ENCODE measurements at places on chromosomes 7 and 10. TPM values are rescaled to one million over a fixed set of nuclear protein-coding genes. Genes with fewer than 3 reads are reported as not detected.

DNA sequence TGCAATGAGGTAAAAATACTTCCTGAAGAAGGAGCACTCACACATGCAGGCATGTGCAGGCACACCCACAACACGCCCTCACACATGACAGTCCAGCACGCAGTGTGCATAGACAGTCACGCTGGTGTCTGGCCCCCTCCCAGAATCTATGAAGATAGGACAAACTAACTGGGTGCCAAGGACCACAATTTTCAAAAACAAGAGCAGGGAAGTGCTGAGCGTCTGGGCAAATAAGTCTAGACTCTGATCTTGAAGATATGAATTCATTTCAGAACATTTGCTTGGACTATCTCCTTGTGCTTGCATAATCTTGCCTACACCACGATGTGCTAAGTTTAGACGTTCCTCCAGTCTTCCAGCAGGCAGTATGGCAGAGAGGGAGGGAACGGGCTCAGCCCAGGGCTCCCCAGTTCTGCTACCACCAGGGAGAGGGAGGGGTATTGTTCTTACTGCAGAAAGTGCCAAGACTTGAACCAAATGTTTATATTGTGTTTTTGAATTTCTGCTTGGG, 276.5 kb upstream of the KLF6 start:
- DNase-seq: no peak

CRPPA gene
- 0.66 TPM for total RNA-seq

- no peak for DNase-seq
Observed at GRCh38 chr7:24702755-24703154, 54.5 kb downstream of the GSDME start.

GRCh38 chr7:45420843-45421495, 153.2 kb upstream of the ADCY1 start:
- no peak for DNase-seq

DNA sequence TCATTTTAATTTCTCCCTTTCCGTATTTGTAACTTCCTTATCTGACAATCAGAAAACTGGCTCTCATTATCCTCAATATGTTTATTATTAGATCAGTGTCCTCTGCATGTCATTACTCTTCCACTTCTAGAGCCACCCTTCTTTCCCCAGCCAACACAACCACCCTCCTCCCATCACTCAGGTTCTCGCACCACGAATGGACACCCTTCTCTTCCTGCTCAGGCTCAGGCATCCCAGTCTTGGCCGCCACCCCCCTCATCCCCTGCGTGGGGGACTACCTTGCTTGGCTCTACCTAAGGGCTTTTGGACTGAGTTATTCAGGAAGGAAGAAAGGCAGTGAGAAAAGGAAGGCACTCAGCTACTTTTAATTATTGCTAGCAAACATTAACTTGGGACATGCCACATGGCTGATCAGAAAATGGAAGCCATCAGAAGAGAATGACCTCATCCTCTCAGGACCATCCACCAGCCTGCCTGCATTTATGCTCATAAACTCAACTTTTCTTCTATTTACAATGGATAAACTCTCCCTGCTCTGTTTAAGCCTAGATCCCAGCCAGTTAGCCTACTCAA, 199.9 kb upstream of the PLXNA4 start:
- DNase-seq: no peak

- no peak for DNase-seq
Observed at GRCh38 chr7:66281678-66282590, 76.8 kb downstream of the TPST1 start.

DNA sequence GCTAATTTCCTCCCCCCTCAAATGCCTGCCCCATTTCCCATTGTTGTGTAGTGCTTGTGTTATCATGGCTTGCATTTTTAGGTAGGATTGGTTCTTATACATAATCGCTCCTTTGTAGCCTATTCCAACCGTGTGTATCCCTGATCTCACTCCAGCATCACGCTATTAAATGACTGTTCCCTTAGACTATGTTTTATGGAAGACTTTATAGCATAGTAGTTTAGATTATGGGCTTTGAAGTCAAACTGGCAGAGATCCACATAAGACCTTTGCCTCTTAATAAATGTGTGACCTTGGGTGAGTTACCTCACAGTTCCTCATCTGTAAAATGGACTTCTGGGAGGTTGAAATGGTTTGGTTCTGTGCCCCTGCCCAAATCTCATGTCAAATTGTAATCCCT, 5.4 kb upstream of the RABGEF1 start:
- no peak for DNase-seq

GRCh38 chr7:142612237-142612881, 136.9 kb upstream of the PRSS1 start:
- no peak for DNase-seq

CCL26 gene
- total RNA-seq: 19.5 TPM

GRCh38 chr10:120691625-120692024, 159.5 kb upstream of the WDR11 start:
- no peak for DNase-seq

GRCh38 chr7:101516851-101517250, 112.2 kb downstream of the MYL10 start:
- peak; percentile 38 for DNase-seq

GRCh38 chr10:73889014-73889413, 14.7 kb upstream of the CAMK2G start:
- DNase-seq: no peak

EN2 gene
- total RNA-seq: not detected

CLDN15 gene
- 6.5 TPM for total RNA-seq

OR2A12 gene
- total RNA-seq: not detected

Data from WTC11 (cell line).